Activated CD4-positive, alpha-beta T cell treated with anti-CD3 and anti-CD28 coated beads, Interleukin-2, amount 50 U/mL, for 4 hours (primary cell): ENCODE measurements at places on chromosomes 11 and 22.

DNA sequence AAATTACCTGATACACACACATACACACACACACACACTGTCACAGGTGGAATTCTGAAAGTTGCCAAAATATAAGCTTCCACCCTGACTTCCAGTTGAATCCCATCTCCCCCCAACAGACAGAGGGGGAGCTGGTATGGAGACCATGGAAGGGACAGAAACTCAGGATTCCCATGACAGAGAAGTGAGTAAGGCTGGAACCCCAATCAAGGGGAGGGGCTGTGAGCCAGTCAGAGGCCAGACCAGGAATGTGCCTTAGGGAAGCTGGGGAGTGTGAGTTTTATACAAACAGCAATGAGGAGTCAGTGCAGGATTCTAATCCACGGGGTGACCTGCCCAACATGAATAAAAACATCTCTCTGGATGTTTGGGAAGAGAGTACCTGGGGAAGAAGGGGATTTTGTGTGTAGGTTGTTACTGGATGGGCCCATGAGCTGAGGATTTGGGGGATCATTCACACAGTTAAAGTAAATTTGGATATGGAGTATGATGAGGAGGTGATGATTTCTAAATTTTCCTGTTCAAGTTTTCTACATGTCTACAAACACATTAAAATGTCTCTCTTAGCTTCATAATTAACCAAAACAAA, 38.7 kb upstream of the TOP3B start:
- DNase-seq, result no peak

DNA sequence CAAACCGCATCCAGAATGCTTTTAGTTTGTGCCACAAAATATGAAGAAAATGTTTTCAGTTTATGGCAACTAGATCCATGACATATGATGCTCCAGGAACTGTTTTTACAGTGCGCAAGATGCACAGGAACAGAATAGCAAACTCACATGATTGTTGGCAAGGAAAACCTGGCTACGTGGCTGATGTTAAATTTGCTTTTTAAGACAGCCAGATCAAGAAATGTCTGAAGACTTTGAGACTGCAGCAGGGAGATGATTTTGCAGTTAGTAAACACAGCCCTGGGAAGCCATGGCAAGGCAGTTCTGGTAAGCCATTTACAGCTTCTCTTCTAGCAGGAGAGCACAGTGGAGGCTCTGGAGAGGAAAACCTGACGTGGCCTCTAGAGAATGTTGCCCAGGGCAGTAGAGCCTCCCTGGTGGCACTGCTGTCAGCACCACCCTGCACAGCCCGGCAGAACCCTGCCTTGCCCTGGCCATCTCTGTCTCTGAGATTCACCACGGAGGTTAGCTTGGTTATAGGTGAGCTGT, 69.8 kb upstream of the TNRC6B start:
- peak; percentile 24 for DNase-seq

GRCh38 chr11:107801641-107802040, 56.9 kb downstream of the SLC35F2 start:
- DNase-seq, result no peak

DNA sequence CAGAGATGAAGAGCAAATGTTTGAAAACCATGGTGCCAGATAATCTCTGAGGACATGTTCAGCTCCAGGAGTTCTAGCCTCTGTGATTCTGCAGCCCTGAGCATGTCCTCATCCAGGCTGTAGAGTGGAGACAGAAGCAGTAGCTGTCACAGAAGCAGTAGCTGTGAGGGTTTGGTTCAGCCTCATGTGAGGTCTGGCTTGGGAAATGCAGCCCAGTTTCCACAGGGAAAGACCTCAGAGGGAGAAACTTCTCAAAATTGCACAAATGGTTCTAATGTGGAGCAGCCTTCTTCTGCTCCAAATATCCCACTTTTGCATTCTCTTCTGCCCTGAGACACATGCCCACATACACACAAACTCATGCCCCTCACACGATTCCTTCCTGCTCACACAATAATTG, 48.4 kb downstream of the DBX1 start:
- no peak for DNase-seq

DNA sequence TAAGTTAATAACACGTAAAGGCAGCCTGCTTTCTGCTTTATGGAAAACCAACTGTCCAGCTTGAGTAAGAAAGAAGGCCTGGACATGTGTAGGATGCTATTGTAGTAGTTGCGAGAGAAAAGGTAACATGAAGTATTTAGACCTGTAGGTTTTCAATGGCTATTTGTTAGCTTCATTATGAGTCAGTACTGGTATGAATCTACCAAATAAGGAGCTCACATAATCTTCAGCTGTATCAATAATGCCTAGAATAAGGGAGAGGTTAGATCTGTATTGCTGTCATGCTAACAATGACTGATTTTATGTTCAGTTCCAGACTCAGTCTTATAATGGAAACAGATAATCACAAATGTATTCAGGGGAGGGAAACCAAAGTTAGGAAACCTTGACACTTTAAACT, 550.3 kb downstream of the CNTN5 start:
- no peak for DNase-seq

GRCh38 chr11:126891556-126892217, 108.9 kb downstream of the KIRREL3 start:
- no peak for DNase-seq

DNA sequence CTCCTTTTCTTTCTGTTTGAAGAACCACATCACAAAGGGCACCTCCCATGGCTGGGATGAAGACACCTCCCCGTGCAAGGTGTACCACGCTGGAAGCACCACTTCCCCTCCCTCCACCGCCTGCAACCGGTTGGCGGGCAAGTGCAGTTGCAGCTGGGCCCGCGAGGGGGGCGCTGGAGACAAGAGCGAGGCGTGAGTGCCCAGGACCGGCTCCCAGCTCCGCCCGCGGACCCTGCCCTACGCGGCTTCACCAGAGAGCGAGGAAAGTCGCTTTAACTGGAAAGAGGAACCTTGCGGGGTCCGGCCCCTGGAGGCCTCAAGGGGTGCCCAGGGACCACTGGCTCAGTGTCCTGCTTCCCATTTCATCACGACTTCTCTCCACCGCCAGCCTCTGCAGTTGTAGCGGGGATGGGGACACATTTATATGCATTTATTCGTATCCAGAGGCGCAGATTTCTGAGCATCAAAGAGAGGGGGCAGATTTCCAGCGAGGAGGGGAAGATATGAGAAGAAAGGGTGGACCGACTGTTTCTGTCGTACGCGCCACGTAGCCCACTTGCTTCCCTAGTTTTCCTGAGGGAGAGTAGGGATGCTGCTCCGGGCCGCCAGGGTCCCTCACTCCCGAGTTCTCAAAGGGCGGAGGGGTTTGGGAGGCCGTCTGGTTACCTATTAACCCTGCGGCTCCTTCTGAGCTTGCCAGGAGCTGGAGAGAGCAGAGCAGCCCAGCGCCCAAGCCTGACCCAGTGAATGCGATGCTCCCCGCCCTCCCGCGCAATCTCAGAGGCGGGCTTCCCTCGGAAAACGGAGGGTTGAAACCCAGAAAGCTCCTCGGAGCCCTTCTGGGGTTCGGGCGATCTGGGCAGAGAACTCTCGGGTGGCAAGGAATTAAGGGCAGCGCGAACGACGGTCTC, 3.5 kb downstream of the ESAM start:
- peak; percentile 53 for DNase-seq

DNA sequence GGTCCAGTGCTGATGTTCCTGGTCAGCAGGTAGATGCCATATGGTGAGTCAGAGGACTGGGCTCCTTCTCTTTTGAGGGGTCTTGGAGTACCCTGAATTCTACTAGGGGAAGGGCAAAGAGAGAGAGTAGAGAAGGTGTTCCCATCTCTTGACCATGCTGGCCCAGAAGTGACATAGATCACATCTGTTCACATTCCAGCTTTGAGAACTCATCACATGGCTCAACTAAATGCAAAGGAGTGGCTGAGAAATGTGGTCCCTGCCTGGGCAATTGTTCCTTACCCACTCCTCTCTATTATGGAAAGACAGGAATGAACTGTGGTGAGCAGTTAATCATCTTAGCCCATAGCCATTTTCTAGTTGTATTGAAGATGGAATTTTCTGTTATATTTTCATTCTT, 105.4 kb upstream of the TIMP3 start:
- DNase-seq, result no peak

DNA sequence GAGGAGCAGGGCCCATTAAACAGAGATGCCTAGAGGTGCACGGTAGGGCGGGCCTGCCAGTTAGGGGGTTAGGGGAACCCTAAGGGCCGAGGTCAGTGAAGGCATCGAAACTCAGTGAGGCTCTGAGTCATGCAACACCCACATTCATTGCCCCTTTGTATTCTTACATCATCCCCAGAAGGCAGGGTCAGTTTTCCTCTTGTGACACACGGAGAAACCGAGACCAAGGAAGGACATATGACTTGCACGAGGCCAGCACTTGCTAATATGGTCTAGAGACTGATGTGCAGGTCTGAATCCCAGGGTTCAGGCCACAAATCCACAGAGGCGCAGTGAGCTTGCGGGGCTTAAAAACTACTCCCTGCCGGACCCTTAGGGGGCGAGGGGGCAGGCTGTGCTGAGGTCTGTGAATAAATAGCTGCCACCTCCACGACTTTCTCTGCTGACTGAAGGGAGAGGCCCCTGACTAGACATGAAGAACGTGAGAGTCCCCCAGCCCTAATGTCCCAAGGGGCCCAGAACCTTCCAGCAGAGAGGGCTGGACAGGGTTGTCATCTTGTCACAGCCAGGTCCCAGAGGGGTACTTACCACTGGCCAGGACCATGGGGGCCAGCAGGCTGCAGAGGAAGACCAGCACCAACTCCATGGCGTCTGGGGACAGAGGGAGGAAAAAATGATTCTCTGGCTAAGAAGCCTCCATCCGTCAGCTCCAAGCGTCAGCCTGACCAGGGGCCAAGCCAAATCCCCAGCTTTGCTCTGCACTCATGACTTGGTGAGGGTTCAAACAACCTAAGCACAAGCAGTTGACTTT, 17.8 kb upstream of the FXYD2 start:
- no peak for DNase-seq

GRCh38 chr22:42328130-42328783, 57.8 kb upstream of the TCF20 start:
- DNase-seq, result peak; percentile 25

- no peak for DNase-seq
Measured at GRCh38 chr11:77101043-77101537, 1.6 kb upstream of the OMP start.

- no peak for DNase-seq
Measured at GRCh38 chr11:8085011-8085645, 4.1 kb downstream of the TUB start.

DNA sequence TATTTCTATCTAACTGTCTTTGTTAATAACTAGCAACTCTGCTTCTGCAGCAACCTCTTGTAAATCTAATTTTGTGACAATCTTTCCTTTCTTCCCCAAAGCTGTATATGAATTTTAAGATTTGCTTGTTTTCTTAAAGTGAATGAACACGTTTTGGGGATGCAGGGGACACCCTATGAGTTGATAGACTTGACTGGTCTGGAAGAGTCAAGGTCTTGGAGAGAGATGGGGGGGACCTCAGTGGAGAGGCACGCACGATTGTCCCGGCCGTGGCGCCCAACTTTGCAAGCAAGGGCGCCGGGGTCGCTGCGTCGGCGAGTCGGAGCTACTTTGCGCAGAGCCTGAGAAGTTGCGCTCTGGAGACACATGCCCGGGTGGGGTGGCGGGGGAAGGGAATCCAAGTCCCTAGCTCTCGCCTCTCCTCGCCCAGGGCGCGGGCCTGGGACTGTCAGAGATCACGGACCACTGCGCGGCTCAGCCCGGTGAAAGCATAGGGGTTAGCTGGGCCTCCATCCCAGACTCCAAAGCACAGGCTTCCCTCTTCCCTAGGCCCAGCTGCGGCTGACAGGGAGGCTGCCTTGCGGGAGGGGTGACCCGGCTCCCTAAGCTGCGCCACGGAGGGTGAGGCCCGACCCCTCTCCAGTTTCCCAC, 854 bp downstream of the ABCC8 start:
- no peak for DNase-seq

GRCh38 chr11:80636999-80637398, 1196.2 kb upstream of the TENM4 start:
- DNase-seq, result no peak

DNA sequence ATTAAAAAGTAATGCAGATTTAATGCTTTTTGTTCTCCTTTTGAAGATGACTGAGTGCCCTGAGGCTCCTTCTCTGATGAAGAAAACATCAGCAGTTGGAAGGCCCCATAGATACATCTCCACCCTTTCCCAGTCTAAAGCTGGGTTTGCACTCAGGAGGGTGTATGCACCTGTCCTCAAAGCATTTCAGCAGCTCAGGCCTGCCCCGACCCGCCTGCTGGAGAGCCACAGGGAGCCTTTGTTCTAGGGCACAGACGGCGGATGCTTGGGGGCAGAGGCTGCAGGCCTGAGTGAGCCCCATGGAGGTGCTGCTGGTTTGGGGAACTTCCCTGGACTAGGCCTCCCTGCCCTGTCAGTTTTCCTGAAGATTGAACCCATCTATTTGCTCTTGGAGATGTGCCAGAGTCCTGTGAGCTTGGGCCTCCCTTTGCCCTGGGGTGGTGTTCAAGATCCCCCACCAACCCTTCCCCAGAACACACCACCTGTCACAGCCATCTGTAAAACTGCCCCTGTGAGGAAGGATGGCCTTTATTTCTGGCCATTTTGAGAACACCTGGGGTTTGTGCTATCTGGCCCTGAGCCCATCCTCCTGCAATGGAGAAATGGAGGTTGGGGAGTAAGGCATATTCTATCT, 160.0 kb downstream of the NAV2 start:
- no peak for DNase-seq

DNA sequence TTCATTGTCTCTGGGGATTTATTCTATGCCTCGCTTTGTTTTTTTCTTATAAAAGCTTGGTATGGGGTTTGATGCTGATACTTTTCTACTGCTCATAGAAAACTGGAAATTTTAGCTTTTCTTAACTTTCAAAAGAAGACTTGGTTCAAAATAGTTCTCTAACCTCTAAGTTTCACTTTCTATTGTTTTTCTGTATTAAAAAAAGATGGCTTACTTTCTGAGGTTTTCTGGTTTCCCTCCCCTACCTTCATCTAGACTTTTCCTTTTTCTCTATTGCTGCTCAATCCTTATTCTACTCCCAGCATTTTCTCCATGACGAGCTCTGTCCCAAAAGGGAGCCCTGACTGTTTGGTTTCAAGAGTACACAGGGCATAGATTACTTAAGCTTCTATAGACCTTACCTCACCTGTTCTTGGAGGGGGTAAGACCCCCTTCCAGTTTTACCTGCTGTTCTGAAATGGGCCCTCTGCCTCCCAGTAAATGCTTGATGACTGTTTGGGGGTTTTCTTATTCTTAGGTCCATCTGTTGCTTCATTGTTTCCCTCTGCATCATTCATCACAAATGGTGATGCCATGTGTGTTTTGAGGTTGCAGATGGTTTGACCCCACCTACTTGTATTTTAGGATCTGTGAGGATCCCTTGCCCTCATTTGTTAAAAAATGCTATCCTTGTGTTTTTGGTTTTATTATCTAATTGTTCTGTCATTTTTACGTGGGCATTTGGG, 29.5 kb downstream of the DNHD1 start:
- no peak for DNase-seq

- DNase-seq, result peak; percentile 43
Measured at GRCh38 chr22:39242595-39243438, 2.0 kb downstream of the PDGFB start.

- DNase-seq, result no peak
Measured at GRCh38 chr11:72239313-72239848, 4.6 kb downstream of the PHOX2A start.

GRCh38 chr11:78081583-78081982, 1.9 kb upstream of the NDUFC2 start:
- DNase-seq, result no peak

- no peak for DNase-seq
Measured at GRCh38 chr11:133347988-133348387, 184.3 kb downstream of the OPCML start.

GRCh38 chr11:79342686-79343085, 98.1 kb downstream of the TENM4 start:
- no peak for DNase-seq

GRCh38 chr11:3136546-3137455, 28.3 kb downstream of the OSBPL5 start:
- DNase-seq, result no peak

- DNase-seq, result no peak
Measured at GRCh38 chr22:17119481-17120202, 1.5 kb downstream of the TMEM121B start.
